Stimulated activated CD4-positive, alpha-beta T cell treated with anti-CD3 and anti-CD28 coated beads, TNF-alpha, amount 100 ng/mL, for 48 hours (primary cell): ENCODE measurements at places on chromosomes 3 and 15.

GRCh38 chr15:45100884-45101625 is 12.9 kb downstream of the DUOX2 start:
- no peak for DNase-seq

DNA sequence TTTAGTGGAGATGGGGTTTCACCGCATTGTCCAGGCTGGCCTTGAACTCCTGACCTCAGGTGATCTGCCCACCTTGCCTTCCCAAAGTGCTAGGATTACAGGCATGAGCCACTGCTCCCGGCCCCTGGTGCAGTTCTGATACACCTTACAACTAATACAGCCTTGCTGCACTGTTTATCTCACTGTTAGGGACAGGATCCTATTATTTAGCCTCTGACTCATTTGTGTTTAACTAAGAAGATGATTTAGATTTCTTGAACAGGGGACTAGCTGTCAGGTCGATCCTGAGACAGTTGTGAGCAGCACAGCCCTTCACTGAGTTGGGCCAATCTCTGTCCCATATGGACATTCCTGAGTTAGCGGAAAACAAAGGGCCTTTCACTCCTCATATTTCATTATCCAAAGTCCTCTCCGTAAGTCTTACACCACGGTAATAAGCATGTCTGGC is 19.2 kb downstream of the GYG1 start:
- DNase-seq, result no peak

GRCh38 chr3:107382631-107383030 is 5.4 kb downstream of the CCDC54 start:
- DNase-seq, result no peak

- no peak for DNase-seq
Measured at GRCh38 chr15:58387130-58387529, 44.7 kb upstream of the LIPC start.

DNA sequence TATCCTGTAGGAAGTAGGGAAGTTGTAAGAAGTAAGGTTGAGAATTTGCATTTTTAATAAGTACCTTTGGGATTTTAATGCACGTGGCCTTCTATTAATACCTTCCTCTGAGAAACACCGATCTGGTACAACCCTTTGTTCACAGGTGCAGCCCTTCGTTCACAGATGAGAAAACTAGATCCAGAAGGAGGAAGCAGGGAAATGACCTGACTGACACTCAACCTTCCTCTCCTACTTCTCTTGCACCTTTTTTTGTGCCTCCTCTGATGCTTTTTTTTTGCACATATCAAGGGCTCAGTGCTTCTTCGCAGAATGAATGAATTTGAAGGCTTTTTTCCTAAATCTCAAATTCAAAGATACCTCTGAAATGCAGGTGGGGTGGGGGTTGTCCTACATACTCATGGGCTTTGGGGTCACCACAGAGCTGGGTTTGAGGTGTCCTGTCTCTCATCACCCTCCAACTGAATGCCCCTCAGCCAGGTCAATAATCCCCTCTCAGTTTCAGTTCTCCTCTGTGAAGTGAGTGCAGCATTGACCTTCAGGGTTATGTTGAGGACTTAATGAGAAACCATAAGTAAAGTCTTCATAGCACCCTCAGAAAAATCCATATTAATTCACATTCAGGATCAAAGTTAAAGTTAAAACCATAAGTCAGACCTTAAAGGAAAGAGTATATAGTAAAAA is 161.5 kb upstream of the CTNNB1 start:
- no peak for DNase-seq

DNA sequence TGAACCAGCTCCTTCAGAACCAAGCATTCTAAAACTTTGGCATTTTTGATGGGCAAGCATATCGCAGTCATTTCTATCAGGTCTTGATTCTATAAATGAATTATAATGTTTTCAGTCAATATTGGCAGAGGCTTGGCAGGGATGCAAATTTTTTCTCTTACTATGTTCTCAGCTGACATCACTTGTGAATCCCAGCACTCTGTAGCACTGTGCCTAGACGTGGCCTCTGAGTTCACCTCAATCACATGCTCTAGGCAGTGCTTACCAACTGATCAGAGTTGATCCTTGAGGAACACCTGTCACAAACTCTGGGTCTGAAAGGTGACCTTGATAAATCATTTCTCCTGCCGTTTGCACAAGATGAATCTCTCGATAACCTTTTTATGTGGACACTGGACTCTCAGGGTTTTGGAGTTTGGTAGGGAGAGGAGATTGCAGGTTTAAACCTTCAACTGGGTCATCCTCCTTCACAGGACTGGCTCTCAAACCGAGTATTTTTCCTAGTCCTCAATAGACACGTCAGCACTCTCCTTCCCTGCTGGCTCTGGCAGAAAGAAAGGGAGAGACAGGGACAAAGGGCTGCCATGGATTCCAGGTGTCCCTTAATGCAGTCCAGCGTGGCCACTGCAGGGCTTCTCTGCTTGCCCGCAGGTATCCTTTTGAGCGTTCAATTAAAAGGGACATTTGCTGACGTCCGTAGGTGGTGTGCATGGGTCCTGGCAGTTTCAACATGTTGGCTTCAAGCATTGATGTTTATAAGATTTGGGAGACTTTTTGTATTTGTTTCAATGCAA is 222.3 kb upstream of the CMC1 start:
- no peak for DNase-seq

DNA sequence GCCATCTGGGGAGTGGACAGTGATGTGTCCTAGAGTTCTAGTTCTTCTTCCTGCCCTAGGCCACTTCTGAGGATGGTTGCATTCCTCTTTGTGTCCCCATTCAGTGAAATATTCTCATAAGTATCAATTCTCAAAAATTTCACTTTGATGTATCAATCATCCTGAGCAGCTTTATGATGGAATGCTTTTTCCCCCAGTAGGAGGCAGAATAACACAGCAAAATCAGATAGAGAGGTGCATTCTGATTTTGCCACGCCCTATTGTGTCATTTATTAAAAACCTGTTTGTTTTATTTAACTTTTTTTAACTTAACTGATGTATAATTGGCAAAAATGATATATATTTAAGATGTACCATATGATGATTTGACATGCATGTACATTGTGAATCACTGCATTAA is 656.0 kb upstream of the GRM7 start:
- no peak for DNase-seq

DNA sequence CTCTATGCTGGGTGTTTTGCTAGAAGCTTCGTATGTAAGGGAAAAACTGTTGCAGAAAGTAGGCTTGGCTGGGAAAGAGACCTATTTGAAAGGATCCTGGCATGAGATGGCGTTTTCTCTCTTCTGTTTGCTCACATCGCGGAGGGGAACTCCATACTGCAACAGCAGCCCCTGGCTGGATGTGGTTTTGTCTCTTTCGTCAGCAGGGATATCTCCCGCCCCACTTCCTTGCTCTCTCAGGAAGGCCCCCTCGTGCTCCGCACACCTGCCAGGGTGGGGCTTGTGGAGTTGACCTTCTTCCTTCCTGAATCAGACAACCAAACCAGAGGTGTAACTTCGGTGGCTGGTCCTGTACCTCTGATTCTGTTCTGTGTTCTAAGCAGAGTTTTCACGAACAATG is 26.4 kb upstream of the MYZAP start:
- DNase-seq, result no peak

DNA sequence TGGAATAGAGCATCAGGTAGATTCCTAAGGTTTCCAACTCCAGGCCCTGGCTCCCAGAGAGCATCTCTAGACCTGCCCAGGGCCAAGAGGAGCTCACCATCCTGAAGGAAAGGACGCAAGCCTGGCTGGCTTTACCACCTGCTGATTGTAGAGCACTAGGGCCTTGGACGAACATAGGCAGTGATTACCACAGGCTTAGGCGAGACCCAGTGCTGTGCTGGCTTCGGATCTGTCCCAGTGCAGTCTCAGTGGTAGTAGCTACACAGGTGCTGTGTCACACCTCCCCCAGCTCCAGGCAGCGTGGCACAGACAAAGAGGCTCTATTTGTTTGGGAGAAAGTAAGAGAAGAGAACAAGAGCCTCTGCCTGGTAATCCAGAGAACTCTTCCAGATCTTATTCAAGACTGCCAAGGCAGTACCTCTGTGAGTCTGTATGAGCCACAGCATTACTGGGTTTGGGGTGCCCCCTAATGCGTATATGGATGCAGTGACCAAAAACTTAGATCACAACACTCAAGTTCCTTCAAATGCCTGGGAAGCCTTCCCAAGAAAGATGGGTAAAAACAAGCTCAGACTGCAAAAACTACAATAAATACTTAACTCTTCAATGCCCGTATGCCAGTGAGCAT is 25.4 kb downstream of the ISG20 start:
- no peak for DNase-seq

DNA sequence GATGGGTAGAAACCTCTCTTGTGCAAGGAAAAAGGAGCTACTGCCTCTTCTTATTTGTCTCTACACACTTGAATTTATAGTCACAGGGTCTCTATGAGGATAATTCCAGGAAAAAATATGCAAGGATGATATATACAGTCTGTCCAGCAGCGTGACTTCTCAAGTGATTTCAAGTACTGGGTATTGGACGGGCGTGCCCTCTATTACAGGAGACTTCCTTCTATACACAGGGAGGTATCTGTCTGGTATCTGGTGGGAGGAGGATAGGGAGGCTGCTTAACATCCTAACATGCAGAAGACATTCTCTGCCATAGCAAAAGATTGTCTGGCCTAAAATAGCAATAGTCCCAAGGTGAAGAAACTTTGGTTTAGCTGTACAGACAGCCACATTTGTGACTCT is 146.1 kb downstream of the TPRG1 start:
- no peak for DNase-seq
